ENCODE measurements at places on chromosomes 1 and 21.

DNA sequence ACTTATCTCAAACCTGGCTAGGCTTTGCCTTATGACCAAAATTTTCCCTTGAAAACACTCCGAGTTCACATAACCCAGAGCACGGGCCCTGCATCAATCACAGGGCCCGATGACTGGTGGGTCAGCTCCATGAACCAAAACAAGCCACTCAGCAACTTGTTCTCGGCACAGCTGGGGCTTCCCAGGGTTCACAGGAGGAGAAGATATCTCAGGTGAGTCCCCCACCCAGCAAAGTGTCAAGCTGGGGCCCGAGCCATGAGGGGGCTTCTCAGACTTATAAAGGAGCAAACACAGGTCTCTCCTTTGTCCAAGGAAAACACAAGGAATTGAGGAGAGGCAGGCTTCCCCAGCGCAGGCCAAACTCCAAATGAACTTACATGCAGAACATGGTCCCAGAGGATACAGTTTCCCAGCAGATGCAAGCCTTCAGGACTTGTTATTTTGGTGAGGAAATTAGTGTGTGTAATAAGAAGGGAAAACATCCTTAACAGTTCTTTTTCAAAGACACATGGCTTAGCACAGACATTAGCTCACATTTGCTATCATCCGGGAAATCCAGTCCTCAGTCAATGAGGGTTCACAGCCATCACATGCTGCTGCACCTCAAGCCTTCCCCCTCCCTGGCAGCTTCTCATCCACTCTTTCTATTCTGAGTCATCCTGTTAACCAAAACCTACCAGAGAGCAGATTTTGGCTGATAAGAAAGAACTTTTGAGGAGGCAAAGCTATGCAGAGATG is 98.1 kb upstream of the NFIA start:
- no peak for DNase-seq

- no peak for DNase-seq
Measured at GRCh38 chr1:100510451-100510850, 27.5 kb upstream of the GPR88 start.

DNA sequence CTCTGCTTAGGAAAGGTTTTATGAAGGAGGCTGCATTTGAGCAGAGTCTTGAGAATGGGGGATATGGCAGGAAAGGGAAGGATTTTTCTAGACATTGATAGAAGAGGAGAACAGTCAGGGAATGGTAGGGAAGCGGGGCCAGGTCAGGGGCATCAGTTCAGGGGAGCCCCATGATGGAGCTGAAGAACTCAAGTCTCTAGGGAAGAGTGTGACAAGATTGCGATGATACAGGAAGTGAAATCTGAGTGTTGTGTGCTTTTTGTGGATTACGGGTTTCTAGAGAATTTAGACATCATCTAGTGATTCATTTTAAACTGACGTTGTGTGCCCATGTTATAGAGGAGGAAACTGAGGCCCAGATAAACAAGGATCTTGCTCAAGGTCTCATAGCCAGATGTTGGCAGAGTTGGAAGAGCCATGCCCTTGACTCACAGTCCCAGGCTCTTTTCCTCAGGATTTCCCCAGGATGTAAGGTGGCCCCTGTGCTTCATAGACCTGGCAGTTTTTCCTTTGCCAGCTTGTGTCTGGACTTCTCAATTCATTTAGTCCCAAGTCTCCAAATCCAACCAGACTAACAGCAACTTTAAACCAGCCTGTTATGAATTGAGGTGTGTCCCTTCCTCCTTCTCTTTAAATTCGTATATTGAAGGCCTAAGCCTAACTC is 130.3 kb downstream of the ROR1 start:
- DNase-seq = no peak

- no peak for DNase-seq
Measured at GRCh38 chr1:200959411-200959921, 64.0 kb downstream of the KIF21B start.

DNA sequence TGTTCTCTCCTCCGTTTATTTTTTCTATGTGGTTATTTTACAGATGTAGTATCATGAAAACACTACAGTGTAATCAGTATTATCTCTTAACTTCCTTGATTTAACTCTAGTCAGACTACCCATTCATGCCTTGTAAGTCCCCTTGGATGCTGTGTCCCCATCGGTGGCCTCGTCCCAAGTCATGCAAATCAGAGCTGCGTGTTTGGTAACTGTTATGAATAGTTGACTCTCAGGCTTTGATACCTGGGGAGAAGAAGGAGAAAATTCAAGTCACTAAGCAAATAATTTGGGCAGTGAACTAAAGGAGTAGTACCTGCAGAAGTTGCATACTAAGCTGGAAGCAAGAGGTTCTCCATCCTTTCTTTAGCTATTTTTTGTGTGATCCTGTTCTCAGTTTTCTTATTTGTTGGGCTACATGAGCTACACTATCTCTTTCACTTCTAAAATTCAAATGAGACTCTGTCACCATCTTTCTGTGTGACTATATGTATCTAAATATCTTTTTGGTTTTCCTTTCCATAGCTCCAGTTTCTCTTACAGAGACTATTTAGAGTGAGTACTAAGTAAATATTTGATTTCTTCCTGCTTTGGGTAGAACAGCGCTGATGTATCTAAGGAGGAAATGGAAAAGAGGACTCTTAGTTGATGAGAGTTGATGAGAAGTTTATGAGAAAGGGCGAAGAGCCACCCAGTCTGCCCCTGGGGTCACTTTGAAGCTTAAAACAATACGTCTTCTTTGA is 50.9 kb downstream of the VANGL2 start:
- no peak for DNase-seq

GRCh38 chr1:244674446-244674845 is 21.5 kb downstream of the DESI2 start:
- DNase-seq = no peak

DNA sequence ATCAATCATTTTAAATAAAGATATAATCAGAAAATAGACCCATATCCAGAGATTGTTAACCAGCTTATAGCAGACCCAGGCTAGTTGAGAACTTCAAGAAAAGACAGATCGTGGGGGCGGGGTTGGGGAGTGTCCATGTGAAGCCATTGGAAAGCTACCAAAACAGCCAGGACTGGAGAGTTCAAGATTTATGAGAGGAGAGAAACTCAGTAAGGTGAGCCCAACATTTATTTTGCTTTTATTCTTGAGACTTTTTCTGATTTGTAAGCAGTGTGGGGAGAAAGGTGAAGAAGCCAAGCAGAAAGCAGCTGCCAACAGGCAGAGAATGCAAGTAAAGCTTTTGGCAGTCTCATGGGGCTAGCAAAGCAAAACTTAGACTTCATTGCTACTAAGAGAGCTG is 179.9 kb downstream of the VPS13D start:
- DNase-seq = no peak

- DNase-seq = no peak
Measured at GRCh38 chr1:168229893-168230292, 4.1 kb downstream of the SFT2D2 start.

DNA sequence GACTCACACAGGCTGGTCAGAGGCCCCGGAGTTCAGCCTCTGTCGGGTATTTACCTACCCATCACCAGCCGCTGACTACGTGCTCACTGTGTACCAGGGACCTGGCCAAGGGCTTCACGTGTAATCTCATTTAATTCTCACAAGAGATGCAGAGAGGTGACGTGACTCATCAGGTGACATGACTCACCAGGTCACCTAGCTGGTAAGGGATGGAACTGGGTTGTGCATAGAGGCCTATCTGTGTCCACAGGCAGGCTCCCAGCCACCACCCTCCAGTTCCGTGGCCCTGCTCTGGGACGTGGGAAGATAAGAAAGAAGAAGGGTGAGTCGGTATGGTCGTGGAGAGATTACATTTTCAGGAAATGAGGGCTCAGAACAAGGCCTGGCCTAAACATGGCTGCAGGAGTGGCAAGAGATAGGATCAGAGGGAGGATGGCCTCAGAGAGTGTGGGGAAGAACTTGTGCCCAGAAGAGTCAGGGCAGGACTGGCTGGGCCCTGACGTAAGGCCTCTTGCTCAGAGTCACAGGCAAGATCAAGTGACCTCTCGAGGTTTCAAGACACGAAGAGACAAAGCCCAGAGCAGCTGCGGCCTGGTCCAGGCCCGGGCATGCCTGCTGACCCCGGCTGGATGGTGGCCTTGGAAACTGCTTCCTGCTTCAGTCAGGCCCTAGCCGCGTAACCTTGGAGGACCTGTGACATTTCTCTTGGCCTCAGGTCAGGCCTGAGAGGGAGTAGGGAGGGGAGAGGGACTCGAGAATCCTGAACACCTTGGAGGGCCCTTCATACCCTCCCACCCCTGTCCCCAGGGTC is 52.7 kb upstream of the WASF2 start:
- peak; percentile 94 for DNase-seq

GRCh38 chr1:213003256-213003655 is 12.4 kb downstream of the ANGEL2 start:
- DNase-seq = no peak

DNA sequence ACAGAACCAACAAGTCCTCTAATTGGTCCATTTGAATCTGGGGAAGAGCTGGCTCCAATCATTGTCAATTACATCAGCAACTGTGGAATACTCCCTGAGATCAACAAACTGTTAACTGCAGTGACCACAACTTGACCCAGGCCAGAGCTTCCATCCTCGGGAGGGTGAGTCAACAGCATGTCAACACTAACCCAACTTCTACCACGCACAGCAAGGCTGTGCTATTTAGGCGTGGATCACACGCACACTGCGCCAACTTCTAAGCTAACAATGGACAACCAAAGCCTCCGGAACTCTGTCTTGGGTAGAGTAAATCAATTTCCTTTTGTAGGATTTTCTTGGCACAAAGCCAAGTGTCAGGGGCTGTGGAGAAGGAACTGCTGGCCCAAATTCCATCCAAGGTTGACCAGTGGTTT is 30.4 kb downstream of the APP start:
- DNase-seq = peak; percentile 88

- no peak for DNase-seq
Measured at GRCh38 chr1:18764362-18764761, 95.1 kb downstream of the TAS1R2 start.

DNA sequence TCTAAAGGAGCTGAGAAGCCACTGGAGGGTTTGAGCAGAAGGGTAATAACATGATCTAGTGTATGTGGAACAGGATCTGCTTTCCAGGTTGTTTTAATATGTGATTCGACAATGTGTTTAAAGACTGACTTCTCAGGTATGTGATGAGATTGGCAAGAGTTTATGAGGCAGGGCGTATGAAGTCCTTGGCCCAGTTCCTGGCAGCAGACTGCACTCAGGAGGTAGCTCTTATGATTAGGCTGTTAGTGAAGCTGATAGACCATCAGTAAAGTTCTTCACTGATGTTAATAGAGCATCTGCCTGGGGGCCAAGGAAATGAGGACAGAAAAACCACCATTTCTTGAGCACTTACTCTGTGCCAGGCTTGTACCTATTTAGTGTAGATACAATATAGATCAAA is 41.9 kb upstream of the SERBP1 start:
- DNase-seq = no peak

DNA sequence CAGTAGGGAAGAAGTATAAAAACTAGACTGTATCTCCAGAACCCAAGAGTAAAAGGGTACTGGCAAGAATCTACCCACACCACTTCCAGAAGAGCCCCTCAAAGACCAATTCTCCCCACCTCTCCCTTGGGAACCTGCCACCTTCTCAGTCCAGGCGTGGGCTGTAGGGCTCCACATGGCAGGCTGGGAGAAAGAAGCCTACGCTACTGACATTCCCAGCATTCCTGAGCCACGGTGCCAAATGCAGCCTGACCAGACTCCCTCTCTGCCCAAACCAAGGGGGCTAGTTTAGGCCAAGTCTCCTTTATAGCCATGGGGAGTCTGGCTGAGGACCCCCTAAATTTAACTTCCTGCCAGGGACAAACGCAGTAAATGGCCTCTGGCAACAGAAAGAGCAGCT is 2.0 kb downstream of the UBE2Q1 start:
- DNase-seq = no peak

GRCh38 chr1:111747282-111747734 is 8.1 kb upstream of the INKA2 start:
- DNase-seq = no peak

DNA sequence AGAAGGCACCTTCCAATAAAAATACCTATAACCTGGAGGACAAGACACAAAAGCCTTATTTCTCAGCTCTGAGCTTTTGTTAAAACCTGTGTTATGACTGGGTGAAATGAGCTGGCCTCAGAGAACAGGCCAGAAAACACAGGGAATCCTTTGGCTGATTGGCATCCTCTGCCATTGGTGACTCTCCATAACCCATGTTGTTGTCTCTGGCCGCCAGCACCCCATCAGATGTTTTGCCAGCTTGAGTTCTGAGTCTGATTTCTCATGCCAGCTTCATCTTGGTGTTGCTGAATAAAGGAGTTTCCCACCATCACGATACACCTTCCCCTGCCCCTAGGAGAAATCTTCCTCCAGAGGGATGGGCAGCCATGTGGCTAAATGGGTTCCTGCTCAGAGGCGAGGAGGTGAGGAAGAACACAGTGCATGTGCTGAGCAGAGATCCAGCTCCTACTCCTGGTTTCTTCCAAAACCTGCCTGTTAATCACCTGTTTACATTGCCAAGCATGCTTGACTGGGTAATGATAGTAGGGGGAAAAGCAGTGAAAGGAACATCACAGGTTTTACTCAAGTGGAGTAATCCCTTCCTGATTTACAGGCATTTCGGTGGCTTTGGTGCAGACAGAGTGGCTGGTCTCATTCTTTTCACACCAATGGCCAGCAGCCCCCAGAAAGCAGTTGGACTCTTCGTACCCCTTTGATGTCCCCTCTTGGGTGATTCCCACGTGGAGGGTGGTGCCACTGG is 109.8 kb downstream of the ROR1 start:
- DNase-seq = no peak

- DNase-seq = no peak
Measured at GRCh38 chr1:208465266-208465665, 221.1 kb upstream of the PLXNA2 start.

- DNase-seq = no peak
Measured at GRCh38 chr21:44420416-44421205, 34.7 kb upstream of the LRRC3 start.

DNA sequence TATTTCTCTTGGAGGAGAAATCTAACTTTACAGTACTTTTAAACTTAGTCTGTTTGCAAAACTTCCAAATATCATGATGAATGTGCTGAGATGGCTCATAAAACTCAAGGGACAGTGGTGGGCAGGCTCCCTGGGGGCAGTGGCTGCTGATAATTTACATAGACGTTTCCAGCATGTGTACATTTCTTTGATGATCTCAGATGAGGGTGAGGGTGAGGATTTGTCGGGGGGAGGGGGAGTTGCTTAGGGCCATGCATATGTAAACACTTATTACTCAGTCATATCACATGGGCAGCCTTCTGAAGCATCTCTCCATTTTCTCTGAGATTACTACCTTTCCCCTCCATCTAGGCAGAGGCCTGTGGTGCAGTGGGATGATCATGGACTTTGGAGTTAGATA is 152.9 kb upstream of the HMGB4 start:
- DNase-seq = no peak

GRCh38 chr1:185400052-185400451 is 83.0 kb upstream of the IVNS1ABP start:
- DNase-seq = no peak

DNA sequence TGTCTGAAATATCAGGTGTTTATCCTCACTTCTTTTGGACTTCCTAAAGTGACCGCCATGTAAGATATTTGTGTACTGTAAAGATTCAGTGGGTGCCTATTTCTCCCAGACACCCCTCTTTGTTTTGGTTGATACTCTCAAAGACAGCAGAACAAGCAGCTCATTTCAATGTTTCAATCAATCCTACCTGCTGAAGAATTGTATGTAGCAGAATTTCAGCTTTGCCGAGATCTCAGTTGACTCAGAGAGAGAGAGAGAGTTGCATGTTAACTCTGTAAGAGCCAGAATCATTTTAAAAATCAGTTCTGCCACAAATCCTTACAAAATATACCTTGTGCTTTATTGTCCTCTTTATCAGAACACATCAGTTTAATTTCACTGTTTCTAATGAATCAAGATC is 987.3 kb downstream of the ADGRL2 start:
- DNase-seq = no peak

- DNase-seq = no peak
Measured at GRCh38 chr1:37255136-37255795, 219.1 kb upstream of the ZC3H12A start.

GRCh38 chr1:116895073-116895472 is 14.6 kb upstream of the PTGFRN start:
- DNase-seq = no peak

All from kidney epithelial cell (primary cell).